ENCODE measurements at places on chromosomes 16 and 17.

DNA sequence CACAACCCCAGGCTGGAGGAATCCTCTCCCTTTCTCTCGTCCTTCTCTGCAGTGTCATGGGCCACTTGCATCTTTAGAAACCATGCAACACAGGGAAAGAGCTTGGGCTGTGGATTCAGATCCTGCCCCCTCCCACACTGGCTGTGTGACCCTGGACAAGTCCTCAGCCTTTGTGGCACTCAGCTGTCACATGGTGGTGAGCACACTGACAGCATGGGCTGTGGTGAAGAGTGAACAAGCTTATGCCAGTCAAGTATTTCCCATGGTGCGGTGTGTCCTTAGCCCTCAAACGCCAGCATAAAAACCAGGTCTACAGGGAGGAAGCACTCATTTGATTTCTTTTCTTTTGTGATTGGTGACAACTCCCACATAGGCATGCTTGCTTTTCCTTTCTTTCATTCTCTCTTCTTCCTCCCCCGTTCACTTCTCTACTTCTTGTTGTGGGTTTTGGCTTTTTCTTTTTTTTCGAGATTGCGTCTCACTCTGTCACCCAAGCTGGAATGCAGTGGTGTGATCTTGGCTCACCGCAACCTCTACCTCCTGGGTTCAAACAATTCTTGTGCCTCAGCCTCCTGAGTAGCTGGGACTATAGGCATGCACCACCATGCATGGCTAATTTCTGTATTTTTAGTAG, 314.2 kb downstream of the CPPED1 start:
- DNase-seq = no peak

DNA sequence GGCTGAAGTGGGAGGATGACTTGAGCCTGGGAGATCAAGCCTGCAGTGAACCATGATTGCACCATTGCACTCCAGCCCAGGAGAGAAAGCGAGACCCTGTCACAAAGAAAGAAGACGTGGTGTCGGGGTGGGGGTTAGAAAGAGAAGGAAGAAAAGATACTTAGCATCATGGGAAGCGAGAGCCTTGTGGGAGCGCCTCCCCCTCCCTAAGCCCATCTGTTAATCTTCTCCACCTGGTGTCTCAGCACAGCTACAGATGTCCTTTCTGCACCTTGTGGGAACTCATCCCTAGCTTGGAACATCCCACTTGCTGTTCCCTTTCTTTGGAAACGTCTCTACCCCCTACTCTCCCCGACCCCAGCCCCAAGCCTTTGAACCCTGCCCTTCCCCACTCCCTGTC, 6.0 kb downstream of the ZNF688 start:
- DNase-seq = no peak

GRCh38 chr17:36740157-36740556, 138.8 kb downstream of the MRM1 start:
- no peak for DNase-seq

GRCh38 chr17:17440938-17441675, 35.7 kb upstream of the MED9 start:
- DNase-seq = no peak

Data from CD4-positive, alpha-beta T cell treated with Interleukin-6 at 100 ng/mL for 8 hours (primary cell).